GM04503 (cell line): ENCODE measurements at places on chromosomes 3 and 15.

DNA sequence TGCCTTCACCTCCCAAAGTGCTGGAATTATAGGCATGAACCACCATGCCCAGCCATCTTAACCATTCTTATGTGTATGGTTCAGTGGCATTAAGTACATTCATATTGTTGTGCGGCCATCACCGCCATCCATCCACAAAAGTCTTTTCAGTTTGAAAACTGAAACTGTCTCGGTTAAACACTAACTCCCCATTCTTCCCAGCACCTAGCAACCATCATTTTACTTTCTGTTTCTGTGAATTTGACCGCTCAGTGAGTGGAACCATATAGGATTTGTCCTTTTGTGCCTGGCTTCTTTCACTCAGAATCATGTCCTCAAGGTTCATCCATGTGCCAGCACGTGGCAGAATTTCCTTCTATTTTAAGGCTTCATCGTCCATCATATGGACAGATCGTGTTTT is 5.8 kb downstream of the MCM2 start:
- no peak for DNase-seq

DNA sequence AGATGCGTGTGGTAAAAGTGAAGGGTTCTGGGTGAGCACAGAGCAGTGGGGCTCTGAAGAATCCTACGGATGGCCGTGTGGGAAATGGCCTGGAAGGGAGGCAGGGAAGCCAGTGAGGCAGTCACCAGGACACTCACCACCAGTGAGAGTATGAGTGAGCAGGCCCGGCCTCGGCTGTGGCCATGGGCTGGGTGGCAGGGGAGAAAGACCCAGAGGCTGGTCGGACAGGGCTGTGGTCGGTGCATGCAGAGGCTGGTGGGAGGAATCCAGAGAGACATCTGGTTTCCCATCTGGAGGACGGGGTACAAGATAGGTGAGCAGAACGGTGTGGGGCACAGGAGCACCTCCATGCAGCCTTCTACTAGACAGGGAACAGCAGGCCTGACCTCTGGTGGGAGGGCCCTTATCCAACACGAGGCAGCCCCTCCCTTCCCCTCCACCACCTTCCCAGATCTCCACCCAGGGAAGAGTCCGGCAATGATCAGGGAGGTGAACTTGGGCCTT is 10.1 kb downstream of the PCSK6 start:
- no peak for DNase-seq

GRCh38 chr15:41562784-41563198 is 3.8 kb downstream of the TYRO3 start:
- DNase-seq, result no peak

DNA sequence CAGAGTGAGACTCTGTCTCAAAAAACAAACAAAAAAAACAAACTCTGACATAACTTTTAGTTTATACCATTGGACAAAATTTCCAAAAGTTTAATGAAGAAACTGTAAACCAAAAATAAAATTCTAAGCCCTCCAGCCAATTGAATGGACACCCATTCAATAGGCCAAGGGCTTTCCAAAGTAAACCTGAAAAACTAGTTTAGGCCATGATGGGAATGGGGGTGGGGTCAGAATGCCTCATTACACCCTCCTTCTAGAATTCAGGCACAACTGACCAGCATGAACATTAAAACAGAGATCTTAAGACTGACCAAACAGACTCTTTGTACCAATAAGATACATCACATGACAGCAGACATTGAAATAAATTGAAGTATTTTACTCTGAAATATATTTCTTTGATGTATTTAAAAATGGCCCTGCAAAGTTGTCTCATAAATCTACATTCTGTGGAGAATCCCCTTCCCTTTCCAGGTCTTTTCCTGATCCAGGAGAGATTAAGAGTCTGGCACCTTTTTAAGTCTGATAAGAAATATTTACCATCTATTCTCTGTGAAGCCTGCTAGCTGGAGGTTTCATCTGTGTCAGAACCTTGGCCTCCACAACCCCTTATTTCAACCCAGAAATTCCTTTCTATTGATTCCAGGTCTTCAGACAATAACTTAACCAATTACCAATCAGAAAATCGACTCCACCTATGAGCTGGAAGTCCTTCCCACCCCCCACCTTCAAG is 15.7 kb downstream of the THOC7 start:
- no peak for DNase-seq

GRCh38 chr15:40029979-40030893 is 8.7 kb downstream of the SRP14 start:
- DNase-seq, result no peak

GRCh38 chr3:15601046-15601398 is 347 bp downstream of the HACL1 start:
- DNase-seq, result no peak

- no peak for DNase-seq
Observed at GRCh38 chr15:42050484-42051255, 29.8 kb upstream of the PLA2G4E start.

GRCh38 chr3:149095487-149095886 is 9.2 kb upstream of the HLTF start:
- no peak for DNase-seq

DNA sequence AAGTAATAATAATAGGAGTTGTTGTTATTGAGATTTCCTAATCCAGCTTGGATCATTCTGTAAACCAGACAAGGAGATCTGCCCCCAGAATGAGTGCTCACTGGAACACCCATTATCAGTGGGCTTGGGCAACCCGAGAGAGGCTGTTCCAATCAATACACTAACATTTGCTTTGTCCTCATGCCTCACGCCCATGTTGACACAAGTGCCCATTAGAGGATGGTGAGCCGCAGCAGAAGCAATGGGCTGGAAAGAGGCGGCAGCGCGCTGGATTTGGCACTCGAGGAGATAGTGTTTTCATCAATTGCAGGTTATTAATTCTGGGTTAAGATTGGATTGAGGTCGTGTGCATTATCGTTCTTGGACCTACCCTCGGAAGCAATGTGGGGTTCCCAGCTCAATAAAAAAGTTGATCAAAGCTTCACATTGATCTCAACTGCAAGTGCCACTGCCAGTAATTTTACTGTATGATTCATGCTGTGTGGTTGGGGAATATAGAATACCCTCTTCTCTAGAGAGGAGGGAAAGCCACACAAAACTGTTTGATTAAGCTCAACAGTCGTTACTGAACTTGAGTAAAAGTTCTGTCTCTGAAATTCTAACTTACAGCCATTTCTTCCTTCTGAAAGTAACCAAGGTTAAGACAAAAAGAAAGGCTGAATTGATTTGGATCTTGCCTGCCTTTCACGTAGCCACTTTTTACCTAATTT is 15.7 kb downstream of the LYZL4 start:
- DNase-seq, result no peak

DNA sequence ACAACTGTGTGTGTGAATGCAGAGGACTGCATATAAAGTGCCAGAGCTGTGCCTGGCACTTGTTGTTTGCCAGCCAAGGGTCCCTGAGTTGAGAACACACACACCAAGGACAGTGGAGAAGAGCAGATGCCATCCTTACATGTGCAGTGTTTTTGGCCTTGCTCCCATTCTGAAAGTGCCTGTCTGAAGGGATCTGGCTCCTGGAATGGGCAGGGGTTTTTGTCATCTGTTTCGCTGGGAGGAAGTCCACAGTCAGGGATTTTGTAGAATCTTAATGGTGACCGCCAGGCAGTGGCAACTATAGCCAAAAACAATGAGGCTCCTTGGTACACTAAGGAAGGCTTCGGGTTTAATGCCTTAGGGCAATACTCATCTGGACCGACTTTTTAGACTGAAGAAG is 63.7 kb downstream of the DUT start:
- DNase-seq, result no peak

DNA sequence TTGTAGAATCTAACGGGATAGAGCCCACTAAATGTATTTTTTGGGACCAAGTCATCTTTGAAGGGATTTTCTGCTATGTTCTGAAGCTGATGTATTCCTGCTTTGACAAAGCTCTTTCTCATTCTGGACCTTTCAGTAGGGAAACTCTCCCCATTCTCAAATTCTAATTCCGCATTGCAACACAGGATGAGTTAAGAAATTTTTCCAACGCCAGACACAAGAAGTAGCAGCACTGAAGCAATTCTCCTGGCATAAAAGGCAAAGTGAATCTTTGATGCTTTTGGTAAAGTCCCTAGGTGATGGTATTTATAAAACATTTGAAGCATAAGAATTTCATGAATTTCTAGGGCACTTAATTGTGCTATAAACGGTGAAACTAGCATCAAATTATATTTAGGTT is 76.8 kb downstream of the ZPLD1 start:
- DNase-seq, result no peak

- DNase-seq, result no peak
Observed at GRCh38 chr15:53512029-53512428, 247.4 kb downstream of the WDR72 start.

DNA sequence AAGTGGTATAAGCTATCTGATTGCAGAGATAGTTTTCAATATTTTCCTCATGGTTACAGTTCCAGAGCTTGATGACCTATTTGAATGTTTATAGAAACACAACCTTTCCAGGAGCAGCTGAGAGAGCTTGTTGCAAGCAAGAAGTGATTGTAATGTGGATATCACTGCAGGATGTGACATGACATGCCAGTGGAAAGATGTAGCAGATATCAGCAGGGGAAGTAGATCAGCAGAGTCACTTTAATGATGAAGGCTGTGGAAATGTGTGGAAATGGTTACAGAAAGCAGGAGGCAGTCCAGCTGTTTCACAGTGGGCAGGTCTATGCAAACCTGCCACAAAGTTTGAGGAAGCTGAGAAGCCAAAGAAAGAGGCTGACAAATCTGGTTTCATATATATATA is 21.0 kb downstream of the TMEM158 start:
- DNase-seq, result no peak

- no peak for DNase-seq
Observed at GRCh38 chr3:103614719-103615118, 1179.9 kb downstream of the ZPLD1 start.

DNA sequence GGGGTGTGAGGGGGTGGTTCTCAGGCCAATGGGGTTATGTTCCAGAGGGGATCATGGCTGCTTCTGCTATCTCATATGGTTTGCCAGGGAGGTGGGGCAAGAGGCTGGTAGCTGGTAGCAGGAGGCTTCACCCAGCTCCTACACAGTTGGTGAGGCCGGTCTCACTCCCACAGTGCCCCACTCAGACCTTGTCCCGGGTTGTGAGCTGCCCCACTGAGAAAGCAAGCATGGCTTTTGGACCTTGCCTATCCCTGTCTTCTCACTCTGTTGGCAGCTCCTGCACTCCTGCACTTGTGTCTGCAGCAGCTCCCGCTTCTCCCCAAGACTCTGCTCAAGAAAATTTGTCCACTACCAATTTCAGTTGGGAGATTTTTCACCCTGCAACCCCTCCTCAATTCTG is 46.1 kb downstream of the MYRIP start:
- no peak for DNase-seq

- no peak for DNase-seq
Observed at GRCh38 chr3:73719861-73720260, 95.1 kb upstream of the PDZRN3 start.

DNA sequence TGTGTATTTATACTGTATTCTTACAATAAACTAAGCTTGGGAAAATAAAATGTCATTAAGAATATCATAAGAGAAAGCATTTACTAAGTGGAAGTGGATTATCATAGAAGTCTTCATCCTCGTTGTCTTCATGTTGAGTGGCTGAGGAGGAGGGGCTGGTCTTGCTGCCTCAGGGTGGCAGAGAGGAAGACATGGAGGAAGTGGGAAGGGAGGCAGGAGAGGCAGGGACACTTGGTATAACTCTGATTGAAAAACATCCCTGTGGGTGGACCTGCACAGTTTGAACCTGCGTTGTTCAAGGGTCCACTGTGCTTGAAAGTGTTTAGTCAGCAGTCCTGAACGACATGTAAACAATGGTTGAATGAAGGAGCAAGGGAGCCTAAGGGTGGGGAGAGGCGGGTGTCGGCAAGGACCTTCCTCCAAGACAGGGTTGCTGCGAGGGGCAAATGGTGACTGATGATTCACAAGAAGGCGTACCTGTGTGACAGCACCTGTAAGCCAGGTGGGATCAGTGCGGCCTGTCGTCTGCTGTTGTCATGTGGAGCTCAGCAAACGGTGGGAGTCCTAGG is 103.8 kb upstream of the KLF13 start:
- no peak for DNase-seq

- DNase-seq, result no peak
Observed at GRCh38 chr3:148707601-148708380, 10.1 kb downstream of the AGTR1 start.

DNA sequence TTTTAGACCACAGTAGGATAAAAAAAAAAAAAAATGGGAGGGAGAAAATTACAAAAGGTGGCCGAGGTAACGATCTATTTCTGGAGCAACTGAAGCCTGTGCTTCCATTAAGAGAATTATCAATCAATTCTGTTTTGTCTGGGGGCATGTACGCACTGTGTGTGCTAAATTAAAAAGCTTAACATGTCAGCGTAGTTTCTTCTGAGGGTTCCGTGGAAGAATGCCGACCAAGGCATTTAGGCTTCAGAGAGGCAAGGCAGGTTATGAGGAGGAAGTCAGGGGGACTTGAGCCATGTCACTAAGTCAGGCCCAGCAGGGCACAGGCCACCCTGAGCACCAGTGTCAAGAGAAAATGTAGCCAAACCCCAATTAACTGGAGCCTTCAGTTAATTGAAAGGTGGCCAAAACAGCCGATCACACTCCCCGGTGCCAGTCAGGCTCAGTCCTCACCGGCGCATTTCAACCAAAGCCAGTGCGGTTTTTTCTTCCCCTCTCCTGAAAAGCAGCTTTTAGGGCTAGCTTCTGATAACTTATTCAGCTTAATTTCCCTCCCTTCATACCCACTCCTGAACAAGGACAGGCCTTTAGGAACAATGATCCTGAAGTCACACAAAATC is 113.9 kb downstream of the MEGF11 start:
- DNase-seq, result no peak
